ENCODE measurements at places on chromosomes 2 and 18.
A peak's percentile ranks its signal among the peaks of the same experiment; 100 is the strongest.

GRCh38 chr2:149587950-149588487, 444 bp upstream of the MMADHC start:
- DNase-seq, result peak; percentile 26

GRCh38 chr2:176293334-176293733, 24.1 kb downstream of the MTX2 start:
- DNase-seq, result peak; percentile 67

- DNase-seq, result peak; percentile 34
Measured at GRCh38 chr2:36770542-36771287, 74.2 kb downstream of the VIT start.

DNA sequence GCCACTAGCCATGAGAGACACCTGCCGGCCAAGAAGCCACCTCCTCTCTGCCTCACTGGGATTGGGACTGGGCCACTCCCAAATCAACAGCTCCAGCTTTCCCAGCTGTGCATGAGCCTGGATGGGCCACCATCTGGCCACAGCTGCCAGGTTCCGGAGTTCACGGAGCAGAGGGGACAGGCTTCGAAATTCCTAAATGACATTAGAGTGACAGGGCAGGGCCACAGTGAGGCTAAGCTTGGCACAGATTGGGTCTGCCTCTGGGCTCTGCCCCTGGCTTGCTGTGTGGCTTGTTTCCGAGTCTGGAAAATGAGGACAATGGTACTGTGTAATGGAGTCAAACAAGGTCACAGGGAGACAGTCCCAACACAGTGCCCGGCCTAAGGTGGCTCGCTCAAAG, 6.5 kb downstream of the DIPK1C start:
- no peak for DNase-seq

GRCh38 chr2:10271509-10271908, 31.2 kb upstream of the HPCAL1 start:
- no peak for DNase-seq

DNA sequence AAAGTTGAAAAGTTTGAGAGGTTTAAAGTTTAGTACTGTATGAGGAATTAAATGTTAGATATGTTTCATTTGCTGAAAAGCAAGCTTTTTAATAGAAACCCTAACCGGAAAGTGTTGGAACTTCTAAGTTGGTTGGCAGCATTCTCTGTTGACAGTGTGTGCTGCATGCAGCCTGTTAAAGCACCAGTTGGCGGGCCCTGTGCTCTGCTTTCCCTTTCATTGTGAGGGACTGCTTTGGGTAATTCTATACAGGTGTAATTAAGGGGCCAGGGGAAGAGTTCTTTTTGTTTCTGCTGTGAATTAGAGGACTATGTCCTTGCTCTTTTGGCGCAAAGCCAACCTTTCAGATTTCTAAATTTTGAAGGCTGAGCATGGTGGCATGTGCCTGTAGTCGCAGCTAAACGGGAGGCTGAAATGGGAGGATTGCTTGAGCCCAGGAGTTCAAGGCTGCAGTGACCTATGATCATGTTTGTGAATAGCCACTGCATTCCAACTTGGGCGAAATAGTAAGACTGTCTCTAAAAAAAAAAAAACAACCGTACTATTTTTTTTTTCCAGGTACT, 20.1 kb downstream of the PLEKHB2 start:
- DNase-seq, result peak; percentile 92

DNA sequence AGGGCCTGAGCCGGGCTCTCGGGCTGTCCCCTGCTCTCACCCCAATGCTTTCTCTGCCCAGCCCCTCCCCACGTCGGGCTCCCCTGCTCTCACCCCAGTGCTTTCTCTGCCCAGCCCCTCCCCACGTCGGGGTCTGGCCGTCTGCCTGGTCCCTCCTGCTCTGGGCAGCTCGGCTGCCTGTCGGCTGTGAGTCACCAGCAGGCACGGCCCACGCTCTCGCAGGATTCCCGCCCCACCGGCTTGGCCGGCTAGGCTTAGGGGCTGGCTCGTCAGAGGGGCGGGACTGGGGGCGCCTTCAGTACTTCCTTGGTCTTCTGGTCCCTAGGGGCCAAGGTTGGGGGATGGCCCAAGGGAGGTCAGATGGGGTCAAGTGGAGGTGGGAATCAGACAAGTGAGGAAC, 3.3 kb downstream of the BOK start:
- no peak for DNase-seq

DNA sequence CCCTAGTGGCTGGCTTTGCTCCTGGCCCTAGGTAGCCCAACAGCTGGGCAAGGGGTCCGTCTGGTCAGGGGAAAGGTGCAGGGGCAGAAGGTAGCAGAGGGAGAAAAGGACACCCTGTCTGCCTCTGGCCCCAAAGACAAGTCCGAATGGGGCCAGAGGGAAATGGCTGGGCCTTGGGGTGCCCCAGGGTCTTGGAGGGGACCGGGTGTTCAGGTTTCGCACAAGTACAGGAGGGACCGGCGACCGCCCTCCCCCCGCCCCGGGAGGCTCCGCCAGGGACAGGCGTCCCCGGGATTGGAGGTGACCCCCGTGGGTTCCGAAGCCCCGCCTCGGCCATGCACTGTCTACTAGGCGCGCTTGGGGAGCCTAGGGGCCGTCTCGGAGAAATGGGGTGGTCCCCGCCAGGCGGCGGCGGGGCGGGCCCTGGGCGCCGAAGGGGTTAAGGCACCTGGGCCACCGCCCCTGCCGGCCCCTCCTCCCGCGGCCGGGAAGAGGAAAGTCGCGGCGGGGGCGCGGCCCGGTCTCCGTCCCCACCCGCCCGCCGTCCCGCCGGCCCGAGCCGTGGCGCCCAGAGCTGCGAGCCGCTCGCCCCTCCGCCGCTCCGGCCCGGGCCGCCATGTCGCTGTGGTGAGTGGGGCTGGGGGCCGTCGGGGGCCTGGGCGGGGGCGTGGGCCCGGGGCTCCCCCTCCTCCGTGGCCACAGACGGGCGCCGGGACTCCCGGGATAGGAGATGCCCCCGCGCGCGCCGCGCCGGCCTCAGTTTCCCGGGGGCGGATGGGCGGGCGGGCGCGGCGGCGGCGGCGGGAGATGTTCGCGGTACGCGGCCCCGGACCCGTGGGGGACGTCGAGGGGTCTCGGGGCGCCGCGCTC, at the start of gene B3GNT7:
B3GNT7 (plus strand) TSS at position 523 of the 870 bp plus-strand sequence; CDS start at position 617, 94 bp downstream.
- peak; percentile 17 for DNase-seq

DNA sequence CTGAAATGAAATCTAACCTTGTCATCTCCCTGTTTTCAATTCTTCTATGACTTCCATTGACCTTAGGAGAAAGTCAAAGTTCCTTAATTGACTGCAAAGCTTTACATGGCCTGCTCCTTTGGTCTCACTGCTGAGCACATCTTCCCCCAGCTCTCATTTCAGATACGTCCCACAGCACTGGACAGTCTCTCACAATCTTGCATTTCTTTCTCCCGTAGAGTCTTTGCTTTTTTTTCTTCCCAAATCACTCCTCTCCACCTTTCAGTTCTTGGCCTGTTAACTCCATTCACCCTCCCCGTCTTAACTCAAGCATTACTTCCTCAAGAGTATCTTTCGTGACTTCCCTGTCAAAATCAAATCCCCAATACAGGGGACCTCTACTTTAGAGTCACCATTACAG, 67.2 kb downstream of the DDX1 start:
- DNase-seq, result no peak

DNA sequence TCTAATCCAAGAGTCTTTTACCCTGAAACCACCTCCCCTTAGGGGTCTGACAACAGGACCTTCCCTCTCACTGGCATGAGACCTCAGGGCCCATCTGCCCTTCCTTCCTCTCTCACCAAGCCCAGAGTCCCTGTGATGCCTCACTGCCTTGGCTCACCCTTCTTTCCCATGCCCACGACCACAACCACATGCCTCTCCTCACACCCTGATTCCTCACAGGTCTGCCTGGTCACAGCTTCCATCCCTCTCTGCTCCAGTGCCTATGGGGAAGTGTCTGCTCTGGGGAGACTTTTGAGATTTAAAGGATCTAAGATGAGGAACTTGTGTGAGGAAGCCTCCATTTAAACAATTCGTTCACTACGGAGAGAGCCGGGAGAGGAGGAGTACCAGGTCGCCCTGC, 98.9 kb upstream of the SH3BP4 start:
- no peak for DNase-seq

- no peak for DNase-seq
Measured at GRCh38 chr2:102424754-102425153, 1.8 kb downstream of the IL18RAP start.

DNA sequence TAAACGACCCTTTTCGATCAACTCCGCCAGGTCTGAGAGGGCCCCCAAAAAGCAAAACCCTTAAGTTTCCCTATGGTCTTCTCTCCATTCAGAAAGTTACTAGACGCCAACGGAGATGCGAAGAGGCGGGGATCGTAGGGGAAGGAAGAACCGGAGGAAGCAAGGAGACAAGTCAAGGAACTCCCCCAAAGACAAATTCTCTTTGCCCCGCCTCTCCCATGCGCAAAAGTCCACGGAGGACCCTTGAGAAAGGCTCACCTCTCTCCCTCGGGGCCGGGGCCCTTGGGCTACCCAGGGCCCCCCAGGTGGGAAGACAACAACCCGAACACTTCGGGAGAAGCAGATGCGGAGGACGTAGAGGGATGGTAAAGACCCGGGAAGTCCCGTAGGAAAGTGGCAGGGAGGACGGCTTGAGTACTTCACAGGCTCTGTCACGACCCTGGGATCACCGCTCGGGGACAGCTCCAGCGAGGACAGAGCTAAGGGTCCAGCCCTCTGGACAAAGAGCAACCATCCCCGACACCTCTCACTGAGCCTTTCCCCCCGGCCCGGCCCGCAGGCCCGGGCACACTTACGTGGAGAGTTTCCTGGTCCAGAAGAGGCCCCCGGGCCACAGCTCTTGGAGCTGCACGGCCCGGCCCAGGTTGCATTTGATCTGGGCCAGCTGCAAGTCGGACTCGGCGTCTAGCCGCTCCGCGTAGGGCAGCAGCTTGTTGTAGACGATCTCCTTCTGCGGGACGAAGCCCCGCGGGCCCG, 647 bp downstream of the PSME4 start:
- peak; percentile 55 for DNase-seq

GRCh38 chr2:63001576-63001975, 49.1 kb upstream of the OTX1 start:
- DNase-seq, result no peak

DNA sequence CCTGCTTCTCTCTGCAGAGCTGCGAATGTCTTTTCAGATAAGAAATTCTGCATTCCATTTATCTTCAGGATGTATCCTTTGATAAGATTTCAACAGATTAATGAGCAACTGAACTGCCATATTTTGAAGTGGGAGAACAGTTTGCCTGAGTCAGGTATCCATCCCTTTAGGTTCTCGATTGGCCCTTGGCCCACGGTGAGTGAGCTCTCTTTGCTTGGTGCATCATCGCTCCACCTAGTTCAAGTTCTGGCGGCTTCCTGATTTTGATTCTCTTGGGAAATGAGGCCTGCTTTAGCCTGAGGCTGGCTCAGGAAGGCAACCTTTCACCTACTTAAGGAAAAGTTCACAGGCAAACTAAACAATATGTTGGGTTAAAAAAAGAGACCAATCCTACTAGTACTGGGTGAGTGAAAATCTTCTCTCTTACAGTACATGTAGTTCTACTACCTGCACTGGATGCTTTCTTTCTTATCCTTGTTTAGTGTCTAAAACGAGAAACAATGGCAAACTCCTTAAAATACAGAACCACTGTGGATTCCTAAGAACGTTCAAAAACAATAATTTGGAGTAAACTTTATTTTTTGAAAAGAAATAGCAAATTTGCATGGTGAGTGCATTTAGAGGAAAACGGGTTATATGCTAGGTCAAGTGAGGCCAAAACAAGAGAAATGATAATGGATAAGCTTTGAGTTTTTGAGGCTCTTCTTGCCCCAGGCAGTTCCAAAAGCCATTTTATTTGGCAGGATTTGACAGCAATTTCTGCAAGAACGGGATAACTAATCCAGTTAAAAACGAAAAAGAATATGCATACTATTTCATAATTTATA, 837 bp upstream of the ACSL3 start:
- peak; percentile 38 for DNase-seq

DNA sequence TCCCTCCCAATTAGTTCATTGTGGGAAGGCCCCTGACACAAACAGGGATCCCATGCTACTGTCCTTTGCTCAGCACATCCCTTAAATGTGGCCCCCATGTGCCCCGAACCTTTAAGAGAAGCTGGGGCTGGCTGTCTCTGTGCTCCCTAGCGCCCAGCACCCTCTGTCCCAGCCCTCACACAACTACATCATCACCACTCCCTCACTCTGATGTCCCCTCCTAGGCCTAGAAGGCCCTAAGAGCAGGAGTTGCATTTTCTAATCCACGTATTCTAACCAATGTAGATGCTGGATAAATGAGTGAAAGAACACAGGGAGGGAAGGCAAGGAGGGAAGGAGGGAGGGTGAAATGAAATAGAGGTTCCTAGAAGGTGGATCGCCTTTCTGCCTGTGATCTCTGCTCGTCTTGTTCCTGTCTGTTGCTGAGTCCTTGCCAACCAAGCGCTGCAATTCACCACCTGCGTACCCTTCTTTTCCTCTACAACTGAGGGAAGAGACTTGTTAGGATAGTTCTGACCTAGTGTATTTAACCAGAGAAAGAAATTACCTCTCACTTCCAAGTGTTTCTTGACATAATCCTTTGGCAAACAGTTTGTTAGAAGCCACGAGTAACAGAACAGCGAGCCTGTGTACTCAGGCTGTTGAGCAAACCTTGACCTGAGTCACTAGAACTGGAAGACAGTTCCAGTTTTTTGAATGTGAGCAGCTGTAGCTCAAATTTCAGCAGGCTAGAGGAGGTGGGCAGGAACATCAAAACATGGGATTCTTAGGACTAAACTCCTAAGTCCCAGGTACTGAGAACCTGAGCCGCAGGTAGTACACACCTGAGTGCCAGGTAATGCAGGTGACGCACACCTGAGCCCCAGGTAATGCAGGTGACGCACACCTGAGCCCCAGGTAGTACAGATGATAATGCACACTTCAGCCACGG, 181.5 kb upstream of the ID2 start:
- DNase-seq, result peak; percentile 77

GRCh38 chr2:168194784-168195522, 52.4 kb downstream of the STK39 start:
- DNase-seq, result no peak

DNA sequence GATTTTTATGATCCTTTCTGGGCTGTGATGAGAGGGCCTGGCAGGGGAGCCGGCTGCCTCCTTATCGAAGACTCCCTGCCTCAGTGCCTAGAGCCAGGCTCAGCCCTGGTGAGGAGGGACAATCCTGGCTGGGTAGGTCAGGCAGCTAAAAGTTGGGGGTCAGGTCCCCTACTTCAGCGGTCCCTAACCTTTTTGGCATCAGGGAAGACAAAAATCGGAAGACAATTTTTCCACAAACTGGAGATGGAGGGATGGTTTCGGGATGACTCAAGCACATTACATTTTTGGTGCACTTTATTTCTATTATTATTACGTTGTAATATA, 53.1 kb downstream of the HS1BP3 start:
- no peak for DNase-seq

DNA sequence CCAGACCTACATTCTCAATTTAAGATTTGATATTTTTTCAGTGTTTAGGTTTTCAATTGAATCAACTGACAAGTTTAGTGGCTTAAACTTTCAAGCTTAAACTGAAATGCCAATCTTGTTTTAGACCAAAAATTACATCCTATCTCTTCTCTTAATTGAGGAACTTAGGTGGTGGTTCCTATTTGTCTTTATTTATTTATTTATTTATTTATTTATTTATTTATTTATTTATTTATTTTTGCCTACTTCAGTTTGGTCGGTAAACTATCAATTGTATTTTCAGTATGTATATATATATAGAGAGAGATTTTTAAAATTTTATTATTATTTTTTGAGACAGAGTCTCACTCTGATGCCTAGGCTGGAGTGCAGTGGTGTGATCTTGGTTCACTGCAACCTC, 68.1 kb downstream of the NEDD4L start:
- DNase-seq, result no peak

GRCh38 chr2:178006710-178007109, 65.9 kb downstream of the PDE11A start:
- no peak for DNase-seq
